Stomach (tissue), 19 donors: ENCODE measurements at places on chromosomes 5 and 9.

GRCh38 chr5:14199902-14200301 lies 56.8 kb downstream of the TRIO start:
- no peaks in the 10 kb centered on the region for H3K36me3 ChIP-seq
- no peak overlapping the region for H3K4me3 ChIP-seq
- H3K27me3 ChIP-seq, result no peaks in the 10 kb centered on the region
- peaks cover 29% of the 10 kb centered on the region for H3K4me1 ChIP-seq
- H3K27ac ChIP-seq, result no peak overlapping the region
- no peak for DNase-seq

DNA sequence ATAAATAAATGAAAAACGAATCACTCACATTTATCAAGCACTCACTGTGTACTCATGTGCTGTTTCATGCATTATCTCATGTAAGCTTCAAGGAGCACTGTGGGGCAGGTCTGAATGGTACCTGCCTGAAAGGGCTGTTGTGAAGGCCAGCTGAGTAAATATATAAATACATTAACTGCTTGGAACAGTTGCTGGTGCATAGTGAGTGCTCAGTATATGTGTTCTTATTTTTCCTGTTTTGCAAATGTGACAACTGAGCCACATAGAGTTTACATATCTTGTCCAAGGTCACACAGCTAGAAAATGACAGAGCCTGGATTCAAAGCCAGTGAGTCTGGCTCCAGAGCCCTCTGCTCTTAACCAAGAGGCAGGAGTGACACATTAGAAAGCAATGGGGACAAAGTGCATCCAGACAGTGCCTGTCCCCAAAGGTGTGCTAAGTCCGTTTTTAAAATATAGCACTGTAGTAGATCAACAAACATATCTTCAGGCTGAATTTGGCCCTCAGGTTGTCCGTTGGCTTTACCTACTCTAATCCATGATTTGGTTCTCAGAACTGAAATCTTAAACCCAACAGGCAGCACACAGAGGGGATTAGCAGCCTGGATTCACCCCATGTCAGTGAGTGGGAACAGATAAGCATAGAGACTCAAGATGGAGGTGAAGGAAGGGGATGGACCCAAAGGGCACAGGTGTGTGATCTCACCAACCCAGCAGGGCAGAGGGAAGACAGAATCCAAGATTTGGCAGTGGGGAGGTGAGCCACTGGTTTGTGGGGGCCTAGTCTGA lies 70.8 kb downstream of the WWC1 start:
- no peak overlapping the region for H3K4me3 ChIP-seq
- no peaks in the 10 kb centered on the region for H3K27me3 ChIP-seq
- H3K36me3 ChIP-seq, result no peaks in the 10 kb centered on the region
- peaks cover 47% of the 10 kb centered on the region for H3K4me1 ChIP-seq
- DNase-seq, result peak; percentile 26
- no peak overlapping the region for H3K27ac ChIP-seq

DNA sequence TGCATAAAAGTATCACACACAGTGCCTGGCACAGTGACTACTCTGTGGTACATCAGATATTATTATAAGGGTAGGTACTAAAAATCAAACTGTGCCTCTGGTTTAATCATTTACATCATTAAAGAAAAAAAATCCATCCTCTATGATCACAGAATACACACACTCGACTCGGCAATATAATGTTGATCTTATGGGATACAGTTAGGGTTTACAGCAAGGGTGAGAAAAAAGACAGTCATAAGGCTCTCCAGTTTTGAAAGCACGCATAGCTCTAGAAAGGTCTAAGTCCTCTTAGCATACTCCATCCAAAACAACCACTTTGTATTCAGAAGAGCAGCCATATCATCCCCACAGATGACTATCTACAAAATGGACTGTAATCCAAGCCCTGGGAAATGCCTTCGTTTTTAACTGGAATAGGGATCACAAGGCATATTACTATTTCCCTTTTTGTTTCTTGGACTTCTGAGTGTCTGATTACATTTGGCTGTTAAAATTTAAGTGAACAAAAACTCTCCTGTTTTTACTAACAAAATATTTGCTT lies 26.6 kb downstream of the TRPM3 start:
- no peaks in the 10 kb centered on the region for H3K36me3 ChIP-seq
- H3K27me3 ChIP-seq, result no peaks in the 10 kb centered on the region
- H3K4me3 ChIP-seq, result no peak overlapping the region
- H3K27ac ChIP-seq, result no peak overlapping the region
- no peaks in the 10 kb centered on the region for H3K4me1 ChIP-seq
- no peak for DNase-seq

DNA sequence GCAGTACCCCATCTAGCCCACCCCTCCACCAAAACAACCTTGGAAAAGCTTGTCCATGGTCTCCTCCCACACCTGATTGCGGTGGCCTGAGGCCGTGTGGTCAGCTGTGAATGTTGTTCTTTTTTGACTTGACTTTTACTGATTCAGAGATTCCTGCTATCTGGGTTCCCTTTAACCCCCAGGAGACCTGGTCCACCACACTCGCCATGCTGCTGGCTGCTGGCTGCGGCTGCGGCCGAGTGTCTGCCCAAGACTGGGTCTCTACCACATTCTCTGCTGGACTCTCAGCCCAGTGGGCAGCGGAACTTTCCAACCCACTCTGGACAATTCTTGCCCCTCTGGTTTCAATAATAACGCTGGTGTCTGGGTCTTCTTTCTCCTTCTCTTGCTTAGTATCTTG lies 28.4 kb downstream of the FGF1 start:
- DNase-seq, result no peak
- H3K36me3 ChIP-seq, result no peaks in the 10 kb centered on the region
- H3K4me3 ChIP-seq, result no peak overlapping the region
- H3K4me1 ChIP-seq, result peaks cover 8% of the 10 kb centered on the region
- no peaks in the 10 kb centered on the region for H3K27me3 ChIP-seq

- H3K4me3 ChIP-seq, result no peak overlapping the region
- no peak for DNase-seq
- H3K27ac ChIP-seq, result no peak overlapping the region
- peaks cover 37% of the 10 kb centered on the region for H3K4me1 ChIP-seq
Observed at GRCh38 chr5:67248703-67249589, 52.3 kb upstream of the CD180 start.

GRCh38 chr9:107422189-107423185 lies 67.1 kb downstream of the KLF4 start:
- no peaks in the 10 kb centered on the region for H3K36me3 ChIP-seq
- no peaks in the 10 kb centered on the region for H3K27me3 ChIP-seq
- peaks cover 9% of the 10 kb centered on the region for H3K4me1 ChIP-seq
- no peak overlapping the region for H3K4me3 ChIP-seq

GRCh38 chr9:128250839-128251731 lies 24.7 kb downstream of the GOLGA2 start:
- H3K4me3 ChIP-seq, result peak overlapping the region; percentile 51
- peaks cover 6% of the 10 kb centered on the region for H3K36me3 ChIP-seq
- H3K27me3 ChIP-seq, result no peaks in the 10 kb centered on the region
- no peak for DNase-seq

DNA sequence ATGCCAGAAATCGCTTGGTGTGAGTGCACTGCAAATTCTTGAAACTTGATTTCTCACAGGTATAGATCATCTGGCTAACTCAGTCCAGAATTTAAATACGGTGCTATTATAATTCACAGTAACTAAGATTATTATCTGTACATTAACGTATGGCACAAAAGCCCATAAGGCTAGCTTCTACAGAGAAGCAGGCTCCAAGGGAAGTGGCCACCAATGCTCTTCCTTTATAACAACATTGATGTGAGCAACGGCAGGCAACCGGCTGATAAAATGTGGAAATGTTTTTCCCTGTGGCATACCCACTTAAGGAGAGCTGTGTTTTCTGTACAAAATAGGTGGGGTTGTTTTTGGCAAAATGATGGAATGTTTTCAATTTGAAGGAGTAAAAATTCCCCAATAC lies 35.7 kb downstream of the SEMA4D start:
- H3K27ac ChIP-seq, result no peak overlapping the region
- H3K27me3 ChIP-seq, result no peaks in the 10 kb centered on the region
- DNase-seq, result no peak
- peaks cover 21% of the 10 kb centered on the region for H3K4me1 ChIP-seq

GRCh38 chr5:134508521-134509195 lies 16.8 kb upstream of the JADE2 start:
- peaks cover 54% of the 10 kb centered on the region for H3K4me1 ChIP-seq
- no peaks in the 10 kb centered on the region for H3K36me3 ChIP-seq
- H3K4me3 ChIP-seq, result no peak overlapping the region
- H3K27ac ChIP-seq, result no peak overlapping the region

GRCh38 chr5:51214746-51215145 lies 168.5 kb upstream of the ISL1 start:
- H3K27ac ChIP-seq, result no peak overlapping the region
- H3K27me3 ChIP-seq, result no peaks in the 10 kb centered on the region
- no peaks in the 10 kb centered on the region for H3K36me3 ChIP-seq
- H3K4me3 ChIP-seq, result no peak overlapping the region

DNA sequence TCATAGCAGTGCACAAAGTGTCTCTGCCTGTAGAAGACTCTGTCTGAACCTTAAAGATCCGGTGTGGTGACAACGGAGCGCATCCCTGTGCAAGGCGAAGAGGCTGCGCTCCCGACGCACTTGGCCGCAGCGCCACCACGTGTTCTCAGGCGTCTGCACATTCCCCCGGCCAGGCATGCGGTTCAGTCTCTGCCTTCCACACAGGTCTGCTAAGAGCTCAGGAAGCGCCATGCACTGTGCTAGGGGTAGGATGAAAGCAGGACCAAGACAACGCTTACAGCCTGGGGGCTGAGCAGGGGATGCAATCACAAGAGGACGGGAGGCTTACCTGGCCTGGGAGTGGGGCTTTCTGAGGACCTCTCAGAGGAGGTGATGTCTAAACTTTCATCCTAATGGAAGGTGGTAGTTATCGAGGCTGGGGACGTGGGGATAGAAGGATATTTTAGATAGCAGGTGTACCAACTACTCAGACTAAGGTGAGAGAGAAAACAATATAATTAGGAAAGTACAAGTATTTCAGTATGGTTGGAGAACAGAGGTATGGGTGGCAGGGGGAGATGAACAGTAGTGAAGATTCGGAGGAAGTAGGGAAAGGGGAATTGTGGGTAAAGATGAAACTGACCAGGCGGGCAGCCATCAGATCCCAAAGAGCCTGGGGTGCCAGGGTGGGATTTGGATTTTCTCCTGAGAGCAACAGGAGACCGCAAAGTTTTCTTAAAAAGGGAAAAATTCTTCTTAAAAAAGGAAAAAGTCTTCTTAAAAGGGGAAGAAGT lies 13.3 kb downstream of the CAPSL start:
- H3K27me3 ChIP-seq, result peaks cover 59% of the 10 kb centered on the region
- H3K4me1 ChIP-seq, result peaks cover 13% of the 10 kb centered on the region
- no peaks in the 10 kb centered on the region for H3K36me3 ChIP-seq
- H3K27ac ChIP-seq, result no peak overlapping the region
- peak; percentile 87 for DNase-seq

DNA sequence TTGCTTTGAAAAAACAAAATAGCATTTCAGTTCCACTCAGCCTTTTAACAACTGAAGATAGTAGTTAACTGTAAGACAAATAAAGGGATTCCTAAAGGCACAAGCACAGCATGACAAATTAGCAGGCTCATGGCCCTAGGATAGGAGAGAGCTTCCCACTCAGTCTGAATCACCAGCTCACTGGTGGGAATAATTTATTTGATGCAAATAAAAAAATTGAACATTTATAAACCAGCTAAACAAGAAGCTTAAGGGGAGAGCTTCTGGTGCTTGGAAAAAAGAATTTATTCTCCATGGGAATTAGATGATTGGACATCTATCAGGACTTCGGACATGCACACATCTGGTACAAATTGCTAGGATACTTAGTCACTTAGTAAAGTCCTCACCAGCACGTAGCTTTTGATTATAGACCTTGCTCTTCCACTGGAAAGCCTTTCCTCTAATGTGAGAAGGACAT lies 294.1 kb upstream of the TNC start:
- H3K27me3 ChIP-seq, result no peaks in the 10 kb centered on the region
- no peak for DNase-seq
- no peak overlapping the region for H3K27ac ChIP-seq

GRCh38 chr5:57529864-57530263 lies 47.3 kb upstream of the ACTBL2 start:
- no peak for DNase-seq
- no peak overlapping the region for H3K4me3 ChIP-seq
- H3K36me3 ChIP-seq, result no peaks in the 10 kb centered on the region

- no peaks in the 10 kb centered on the region for H3K36me3 ChIP-seq
- H3K4me3 ChIP-seq, result no peak overlapping the region
- H3K27ac ChIP-seq, result no peak overlapping the region
- no peak for DNase-seq
- no peaks in the 10 kb centered on the region for H3K27me3 ChIP-seq
Observed at GRCh38 chr9:29043072-29043471, 1469.8 kb upstream of the C9orf72 start.

DNA sequence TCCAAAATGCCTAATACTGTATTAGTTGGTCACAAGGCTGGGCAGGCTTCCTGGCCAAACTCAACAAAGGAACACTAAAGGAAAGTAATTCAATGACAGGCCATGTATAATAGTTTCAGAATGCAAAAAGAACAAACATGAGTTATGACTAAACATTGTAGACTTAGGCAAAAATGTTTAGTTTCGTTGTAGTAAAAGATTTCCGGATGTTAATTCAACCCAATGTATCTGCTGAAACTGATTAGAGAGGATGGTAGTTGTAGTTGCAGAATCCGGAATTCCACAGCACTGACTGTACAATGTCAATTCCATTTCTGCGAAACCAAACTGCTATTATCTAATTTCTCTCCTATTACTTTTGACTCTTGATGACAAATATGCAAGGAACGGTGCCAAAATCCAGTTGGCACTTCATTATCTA lies 117.9 kb upstream of the FST start:
- H3K4me3 ChIP-seq, result no peak overlapping the region
- H3K36me3 ChIP-seq, result no peaks in the 10 kb centered on the region
- no peaks in the 10 kb centered on the region for H3K27me3 ChIP-seq
- DNase-seq, result no peak
- no peaks in the 10 kb centered on the region for H3K4me1 ChIP-seq
- no peak overlapping the region for H3K27ac ChIP-seq
